ENCODE measurements at places on chromosomes 1 and 21. TPM values are rescaled to one million over a fixed set of nuclear protein-coding genes. Genes with fewer than 3 reads are reported as not detected.
A peak's percentile ranks its signal among the peaks of the same experiment; 100 is the strongest.

Gene VAV3
- total RNA-seq: not detected

DNA sequence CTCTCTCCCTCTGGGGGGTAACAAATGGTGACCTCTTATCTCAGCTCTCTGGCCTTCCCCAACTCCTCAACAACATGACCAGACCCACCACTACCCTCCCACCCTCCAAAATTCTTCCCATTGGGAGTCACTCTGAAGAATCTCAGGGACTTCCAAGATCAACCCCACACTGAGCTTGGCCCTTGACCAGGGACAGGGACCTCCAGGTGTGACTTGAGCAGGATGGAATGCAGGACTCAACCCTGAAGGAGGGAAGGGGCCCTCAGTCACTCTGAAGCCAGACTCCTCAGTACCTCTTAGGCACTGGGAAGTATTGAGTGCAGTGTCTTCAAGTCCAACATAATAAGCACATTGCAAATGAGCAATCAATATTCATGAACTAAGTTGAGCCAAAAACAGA, 1.9 kb downstream of the CASQ1 start:
- DNase-seq: no peak

DNA sequence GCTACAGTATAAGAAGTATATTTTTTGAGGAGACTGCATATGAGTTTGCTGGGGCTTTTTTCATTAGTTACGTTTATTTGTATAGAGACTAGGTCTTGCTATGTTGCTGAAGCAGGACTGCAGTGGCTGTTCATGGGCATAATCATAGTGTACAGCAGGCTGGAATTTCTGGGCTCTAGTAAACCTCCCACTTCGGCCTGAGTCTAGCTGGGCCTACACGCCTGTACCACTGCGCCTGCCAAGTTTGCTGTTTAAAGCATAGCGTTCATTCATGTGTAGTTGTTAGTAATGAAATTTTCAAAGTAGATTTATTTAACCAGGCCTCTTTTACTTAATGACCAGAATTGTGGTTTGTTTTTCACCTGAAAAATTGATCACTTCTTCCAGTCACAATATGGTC, 33.8 kb downstream of the HS2ST1 start:
- no peak for DNase-seq

GRCh38 chr21:33117101-33117888, 47.4 kb downstream of the OLIG1 start:
- no peak for DNase-seq

- no peak for DNase-seq
Observed at GRCh38 chr1:96367791-96368190, 353.8 kb upstream of the PTBP2 start.

DNA sequence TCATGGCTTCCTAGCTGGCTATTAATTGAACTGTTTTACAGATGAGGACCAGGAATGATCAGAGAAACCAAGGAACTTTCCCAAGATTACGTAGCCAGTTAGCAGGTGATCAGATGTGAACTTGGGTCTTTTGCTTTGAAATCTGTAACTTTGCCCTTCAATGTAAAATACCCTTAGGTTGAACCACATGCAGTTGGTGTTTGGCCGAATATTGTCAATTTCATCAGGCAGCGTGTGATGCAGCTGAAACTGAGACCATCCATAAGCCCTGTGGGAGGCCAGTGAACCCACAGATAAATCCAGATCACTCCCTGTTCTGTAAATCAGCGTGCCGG, 150.8 kb downstream of the ETS2 start:
- DNase-seq: no peak

Gene SEC22B
- 56.6 TPM for total RNA-seq

DNA sequence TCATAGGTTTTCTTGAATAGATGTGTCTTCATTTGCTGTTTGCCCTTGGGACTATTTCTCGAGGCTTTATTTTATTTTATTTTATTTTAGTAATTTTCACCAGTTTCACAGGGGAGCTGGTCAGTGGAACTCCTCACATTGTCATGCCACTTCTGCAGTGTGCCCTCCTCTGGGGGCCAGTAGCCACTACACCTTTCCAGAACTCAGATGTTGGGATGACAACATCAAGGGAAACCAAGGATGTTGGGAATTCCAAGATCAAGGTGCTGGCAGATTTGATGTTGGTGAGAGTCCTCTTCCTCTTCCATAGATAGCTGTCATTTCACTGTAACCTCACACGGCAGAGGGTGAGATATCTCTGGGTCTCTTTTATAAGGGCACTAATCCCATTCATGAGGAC, 35.5 kb downstream of the SLC26A9 start:
- DNase-seq: peak; percentile 53

- DNase-seq: no peak
Observed at GRCh38 chr21:44989537-44989886, 49.7 kb downstream of the SLX9 start.

Gene SLAMF9
- total RNA-seq: 0.51 TPM

DNA sequence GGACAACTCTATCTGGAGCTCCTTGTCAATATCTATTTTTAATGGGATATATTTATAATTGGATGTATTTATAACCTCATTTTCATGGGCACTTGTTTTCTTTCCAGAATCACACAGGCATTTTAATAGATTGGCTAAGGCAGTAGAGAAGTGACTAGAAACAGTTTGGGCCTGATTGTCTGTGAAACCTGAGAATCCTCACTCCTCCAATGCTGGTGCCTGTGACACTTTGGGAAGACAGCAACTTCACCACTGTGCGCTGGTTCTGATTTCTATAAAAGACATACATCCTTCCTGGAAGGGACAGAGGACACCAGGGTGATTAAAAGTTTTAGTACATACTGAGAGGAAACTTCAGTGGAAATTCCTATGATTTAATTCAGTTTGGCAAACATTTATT, 39.6 kb upstream of the RXRG start:
- DNase-seq: no peak

DNA sequence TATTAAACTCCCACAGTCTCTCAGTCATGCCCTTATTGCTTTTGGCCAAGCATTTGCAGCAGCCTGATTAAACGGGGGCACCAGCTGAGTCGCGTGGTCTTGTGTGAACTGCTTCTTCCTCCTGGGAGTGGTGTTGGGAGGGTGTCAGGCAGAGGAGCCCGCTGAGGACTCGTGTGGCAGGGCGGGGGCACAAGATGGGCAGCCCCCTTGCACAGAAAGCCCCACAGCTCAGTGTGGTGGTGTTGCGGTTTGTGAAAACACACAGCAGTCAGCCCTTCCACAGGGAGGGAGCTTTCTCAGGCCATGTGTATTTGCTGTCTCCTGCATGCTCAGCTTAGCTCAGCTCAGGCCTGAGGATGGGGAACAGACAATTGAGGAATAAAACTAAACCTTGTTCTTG, 22.4 kb downstream of the PEX14 start:
- no peak for DNase-seq

DNA sequence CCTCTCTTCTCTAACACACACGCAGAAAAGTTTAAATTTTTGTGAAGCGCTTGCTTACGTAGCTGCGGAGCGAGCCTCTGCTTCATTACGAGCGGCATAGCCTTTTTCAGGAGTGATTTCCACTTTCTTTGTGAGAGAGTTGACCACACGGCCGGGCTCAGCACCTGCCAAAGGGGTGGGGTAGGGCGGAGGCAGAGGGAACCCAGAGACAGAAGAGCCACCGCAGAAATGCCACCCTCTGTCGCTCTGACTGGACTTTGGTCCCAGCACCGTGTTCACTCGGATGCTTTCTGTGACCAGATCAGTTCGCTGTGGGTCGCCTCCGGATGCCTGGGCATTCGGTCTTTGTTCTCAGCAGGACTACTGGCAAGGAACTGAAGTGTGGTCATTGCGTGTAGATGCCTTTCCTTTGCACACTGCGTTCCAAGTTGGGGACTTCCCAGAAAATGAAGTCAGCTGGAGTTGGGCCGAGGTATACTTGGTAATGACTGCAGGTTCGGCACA, 883 bp downstream of the CHODL start:
- no peak for DNase-seq

Gene GCSAML
- total RNA-seq: not detected
